ENCODE measurements at places on chromosomes 11 and 22.

DNA sequence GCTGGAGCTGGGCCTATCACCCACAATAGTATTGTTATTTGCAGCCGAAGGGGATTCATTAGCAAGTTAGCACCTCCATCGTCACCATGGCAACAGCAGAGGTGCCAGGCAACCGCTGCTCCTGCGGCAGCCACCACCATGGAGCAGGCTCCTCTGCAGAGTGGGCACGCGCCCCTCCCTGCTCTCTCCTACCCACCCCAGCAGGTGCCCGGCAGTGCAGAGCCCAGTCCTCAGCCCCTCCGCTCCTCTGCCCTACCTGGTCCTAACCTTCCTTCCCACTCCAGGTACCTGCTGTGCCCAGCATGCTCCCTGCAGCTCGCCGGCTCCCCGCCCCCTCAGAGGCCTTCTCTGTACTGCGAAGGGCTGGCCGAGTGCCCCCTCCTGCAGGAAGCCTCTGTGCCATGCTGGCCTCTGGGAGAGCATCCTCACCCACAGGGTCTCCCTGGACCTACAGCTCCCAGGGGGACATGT lies 3.6 kb downstream of the DUSP8 start:
- no peak for DNase-seq

DNA sequence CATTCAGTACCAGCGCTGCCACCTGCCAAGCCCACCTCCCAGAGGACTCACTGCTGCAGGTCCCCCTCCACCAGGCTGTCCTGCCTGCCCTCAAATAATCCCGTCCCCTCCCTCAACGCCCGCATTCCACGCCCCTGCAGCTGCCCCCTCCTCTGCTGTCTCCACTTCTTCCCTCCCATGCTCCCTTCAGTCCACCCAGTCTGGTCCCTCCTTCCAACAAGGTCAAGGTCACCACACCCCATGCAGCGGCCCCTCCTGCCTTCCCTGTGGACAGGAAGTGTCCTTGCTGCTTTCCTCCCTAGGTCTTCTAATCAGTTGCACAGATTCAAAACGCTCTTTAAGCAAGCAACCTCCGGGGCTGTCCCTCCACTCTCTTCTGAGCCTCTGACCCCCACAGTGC lies 12.1 kb downstream of the MACROD1 start:
- no peak for DNase-seq

DNA sequence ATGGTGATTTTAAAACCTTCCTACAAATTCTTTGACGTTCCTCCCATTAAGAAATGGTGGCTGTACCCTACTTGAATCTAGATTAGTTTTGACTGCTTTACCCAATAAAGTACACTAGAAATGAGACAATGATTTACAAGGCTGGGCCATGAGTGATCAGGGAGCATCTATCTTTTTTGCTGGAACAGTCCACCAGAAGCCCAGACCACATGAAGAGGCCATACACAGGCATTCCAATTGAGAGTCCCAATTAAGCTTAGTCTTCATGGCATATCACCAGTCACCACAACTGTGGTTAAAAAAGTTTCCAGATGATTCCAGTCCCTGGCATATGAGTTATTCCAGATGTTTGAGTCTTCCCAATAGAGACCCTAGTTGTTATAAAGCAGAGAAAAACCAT lies 39.5 kb downstream of the FAM76B start:
- DNase-seq = no peak

DNA sequence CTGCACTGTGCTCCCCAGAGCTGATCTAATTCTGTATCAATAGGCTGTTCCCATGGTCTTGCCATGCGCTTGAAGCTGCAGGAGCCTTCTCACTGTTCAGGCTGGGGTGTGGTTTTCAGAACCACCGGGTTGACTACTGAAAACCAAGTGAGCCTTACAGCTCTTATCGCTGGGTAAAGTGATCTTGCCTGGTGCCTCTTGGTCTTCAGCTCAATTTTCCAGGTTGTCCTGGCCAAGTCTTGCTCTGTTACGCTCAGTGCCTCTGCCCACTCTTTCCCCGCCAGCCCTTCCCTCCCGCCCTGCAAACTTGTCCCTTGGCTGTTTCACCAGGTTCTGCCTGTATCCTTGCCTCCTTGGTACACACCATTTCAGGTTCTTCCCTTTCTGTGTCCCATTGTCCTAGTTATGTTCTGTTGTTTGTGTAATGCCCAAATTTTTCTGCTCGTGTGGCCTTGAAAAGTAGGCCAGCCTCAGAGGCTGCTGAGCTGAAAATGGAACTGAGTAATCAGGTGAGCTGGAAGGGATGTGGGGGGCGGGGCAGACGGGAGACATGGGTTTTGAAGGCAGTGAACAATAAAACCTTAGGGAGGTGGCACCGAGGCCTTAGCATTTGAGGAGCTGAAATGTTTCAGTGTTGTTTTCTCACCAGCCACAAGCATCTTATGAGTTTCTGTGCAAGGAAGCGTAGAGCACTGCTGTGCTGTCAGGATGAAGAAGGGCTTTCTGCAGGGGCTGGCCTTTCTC lies 11.2 kb downstream of the PEX26 start:
- no peak for DNase-seq

- DNase-seq = no peak
Observed at GRCh38 chr11:132430429-132431062, 1060.1 kb downstream of the NTM start.

- DNase-seq = no peak
Observed at GRCh38 chr11:2214527-2215229, 43.1 kb upstream of the TH start.

GRCh38 chr11:1717745-1718144 lies 20.8 kb downstream of the KRTAP5-6 start:
- DNase-seq = no peak

DNA sequence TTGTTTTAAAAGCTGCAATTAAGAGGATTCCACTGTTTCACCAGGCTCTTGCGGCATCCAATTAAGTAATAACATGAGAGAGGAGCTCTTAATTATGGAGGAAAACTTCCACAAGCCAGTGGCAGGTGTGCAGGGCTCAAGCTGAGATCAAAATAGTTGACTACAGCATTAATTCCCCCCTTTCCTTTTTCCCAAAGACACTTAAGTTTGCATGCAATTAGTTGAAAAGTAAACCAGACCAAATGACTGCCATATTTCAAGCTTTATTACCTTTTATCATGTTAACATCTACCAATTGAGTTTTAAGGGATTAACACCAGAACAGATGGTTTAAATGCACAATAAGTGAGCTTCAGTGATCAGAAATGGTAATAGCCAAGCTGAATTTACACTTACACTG lies 32.1 kb downstream of the FAM168A start:
- DNase-seq = no peak

DNA sequence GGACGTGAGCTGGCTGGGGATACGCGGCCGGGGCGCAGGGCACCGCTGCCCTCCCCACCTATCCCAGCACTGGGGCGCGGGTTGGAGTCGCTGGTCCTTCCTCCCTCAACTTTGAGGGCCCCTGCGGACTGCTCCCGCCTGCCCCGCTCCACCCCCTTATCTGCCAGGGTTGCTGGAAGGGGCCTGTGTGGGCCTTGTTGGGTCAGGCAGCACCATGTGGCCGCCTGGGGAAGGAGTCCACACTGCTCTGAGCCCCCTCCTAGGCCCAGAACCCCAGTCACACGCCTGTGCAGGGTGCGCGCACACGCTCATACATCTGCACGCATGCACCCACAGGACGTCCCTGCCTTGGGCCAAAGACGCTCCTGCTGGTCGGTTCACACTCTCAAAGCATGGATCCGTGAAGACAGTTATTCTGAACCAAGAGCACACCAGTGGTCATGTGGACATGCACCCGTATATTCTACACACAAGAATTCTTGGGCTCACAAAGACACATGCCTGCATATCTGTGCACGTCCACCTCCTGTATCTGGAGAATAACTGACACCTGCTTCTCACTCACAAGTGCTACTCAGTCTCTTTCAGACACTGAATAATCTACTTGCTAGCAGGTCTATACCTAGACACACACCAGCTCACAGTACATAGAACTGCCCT lies 710 bp downstream of the TUB start:
- no peak for DNase-seq

DNA sequence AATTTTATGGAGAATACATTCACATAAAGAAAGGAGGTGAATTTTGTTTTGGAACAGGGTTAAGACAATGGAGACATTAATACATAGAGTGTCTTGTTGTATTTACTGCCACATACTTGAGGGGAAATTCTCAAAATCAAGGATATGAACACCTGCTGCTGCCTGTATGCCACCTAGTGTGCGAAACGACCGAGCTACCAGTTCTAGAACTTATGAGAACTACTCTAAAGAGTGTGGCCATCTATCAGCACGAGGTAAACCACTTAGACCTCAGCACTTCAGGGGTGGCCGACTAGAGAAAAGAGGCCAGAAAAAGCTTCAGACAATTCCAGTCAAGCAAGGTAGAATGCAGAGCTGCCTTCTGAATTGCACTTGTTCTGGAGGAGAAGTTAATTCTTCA lies 1.5 kb upstream of the AGBL2 start:
- no peak for DNase-seq

DNA sequence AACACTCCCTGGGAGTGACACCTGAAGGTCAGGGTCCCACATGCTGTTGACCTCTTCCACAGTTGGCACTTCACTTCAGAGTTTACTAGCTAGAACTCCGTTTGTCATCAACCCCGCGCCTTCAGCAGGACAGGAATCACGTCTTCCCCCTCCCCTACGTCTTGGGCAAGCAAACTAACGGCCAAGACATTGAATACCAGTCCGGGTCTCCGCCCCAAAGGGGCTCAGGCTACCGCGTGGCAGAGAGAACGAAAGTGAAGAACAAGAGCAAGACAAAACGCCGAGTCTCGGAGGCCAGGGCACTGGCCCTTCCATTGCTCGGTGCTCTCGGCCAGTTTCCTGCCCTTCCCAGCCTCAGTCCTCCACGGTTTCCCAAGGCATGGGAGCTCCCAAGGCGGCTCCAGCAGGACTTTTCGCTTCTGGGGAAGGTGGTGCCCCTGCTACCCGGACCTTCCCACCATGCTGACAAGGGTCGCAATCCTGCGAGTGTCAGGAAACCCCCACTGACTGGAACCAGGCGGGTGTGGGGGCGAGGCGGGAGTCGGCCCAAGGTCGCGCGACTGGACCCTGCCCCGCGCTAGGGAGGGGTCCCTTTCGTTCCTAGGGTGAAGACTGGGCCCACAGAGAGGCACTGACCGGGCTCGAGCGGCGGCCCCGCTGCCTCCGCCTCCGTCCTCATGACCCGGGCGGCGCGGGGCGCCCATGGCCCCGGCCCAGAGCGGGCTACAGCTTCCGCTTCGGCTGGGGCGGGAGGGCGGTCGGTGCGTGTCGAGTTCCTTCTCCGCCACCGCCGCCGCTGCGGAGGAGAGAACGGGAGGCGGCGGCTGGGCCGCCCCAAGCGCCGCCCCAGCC lies at the start of gene GUCD1:
Gene GUCD1, minus strand, starts transcription at position 826 of the 852 bp plus-strand sequence. Its CDS starts 147 bp downstream, at position 679.
- DNase-seq = peak; percentile 42

GRCh38 chr11:704228-704674 lies 1.8 kb upstream of the EPS8L2 start:
- DNase-seq = no peak

DNA sequence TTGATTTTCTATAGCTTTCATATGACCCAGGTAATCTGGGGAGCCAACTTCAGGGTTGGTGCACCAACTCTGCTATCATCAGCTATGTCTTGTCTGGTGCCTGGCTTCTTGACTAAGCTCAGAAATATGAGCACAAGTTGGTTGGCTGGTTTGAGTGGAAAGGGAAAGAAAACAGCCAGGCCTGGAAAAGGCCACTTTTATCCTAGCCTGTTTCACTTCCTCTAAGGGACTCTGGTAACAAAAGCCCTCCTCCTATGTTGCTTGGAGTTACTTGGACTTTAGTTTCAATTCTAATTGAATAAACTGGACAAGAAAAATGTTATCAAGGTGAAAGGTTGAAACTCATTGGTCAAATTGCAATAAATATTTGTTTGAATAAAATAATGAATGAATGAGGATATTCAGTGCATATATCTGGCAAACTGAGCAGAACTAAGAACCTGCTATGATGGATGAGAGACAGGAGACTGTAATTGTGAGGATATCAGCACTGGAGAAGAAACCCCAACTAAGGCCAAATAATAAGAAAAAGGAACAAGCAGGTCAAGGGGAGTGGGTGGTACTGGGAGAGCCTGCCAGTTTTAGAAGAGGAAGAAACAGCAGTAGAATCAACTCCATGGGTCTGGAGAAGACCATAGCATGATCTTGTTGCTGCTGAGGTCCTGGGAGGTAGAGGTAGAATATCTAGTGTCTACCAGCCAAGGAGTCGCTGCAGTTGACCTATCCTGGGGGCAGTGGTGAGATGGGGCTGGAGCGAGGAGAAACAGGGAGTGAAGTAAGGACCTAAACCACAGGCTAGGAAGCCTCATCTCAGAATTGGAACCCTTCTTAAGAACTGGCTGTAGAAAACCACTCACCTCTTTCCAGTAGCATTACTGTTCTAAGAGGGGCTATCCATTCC lies 8.2 kb downstream of the ROBO4 start:
- no peak for DNase-seq

DNA sequence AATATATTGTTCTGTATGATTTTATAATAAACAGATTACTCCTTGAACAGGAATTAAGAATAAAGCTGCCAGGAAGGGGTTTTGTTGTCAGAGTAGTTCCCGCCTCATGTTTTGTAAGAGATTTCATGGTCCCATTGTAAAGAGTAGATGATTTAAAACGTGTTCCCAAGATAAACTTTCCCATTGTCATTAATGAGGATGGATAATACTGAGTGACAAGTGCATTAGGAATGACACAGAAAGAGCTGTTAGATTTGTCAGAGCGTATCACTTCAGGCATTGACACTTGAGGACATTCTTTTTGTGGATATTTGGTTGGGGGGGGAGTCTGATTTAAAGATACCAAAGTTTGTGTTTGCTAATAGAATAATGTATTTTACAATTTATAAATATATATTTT lies 147.0 kb downstream of the PAX6 start:
- no peak for DNase-seq

- DNase-seq = no peak
Observed at GRCh38 chr11:33158596-33159275, 2.5 kb downstream of the CSTF3 start.

DNA sequence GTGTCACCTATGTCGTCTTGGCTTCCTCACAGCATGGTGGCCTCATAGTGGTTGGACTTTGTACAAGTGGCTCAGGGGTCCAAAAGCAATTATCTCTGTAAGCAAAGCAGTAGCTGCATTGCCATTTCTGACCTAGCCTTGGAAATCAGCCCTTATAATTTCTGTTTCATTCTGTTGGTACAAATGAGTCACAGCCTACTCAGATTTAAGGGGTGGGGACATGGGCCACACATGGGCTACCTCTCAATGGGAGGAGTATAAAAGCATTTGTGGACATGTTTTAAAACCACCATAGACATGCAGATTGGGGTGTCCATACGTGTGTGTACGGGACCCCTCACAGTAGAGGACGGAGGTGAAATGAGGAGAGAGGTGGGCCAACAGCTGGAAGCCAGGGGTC lies 41.6 kb downstream of the CHRDL2 start:
- DNase-seq = no peak

Measured in activated naive CD4-positive, alpha-beta T cell (primary cell).